ENCODE measurements at places on chromosomes 3 and 15.

DNA sequence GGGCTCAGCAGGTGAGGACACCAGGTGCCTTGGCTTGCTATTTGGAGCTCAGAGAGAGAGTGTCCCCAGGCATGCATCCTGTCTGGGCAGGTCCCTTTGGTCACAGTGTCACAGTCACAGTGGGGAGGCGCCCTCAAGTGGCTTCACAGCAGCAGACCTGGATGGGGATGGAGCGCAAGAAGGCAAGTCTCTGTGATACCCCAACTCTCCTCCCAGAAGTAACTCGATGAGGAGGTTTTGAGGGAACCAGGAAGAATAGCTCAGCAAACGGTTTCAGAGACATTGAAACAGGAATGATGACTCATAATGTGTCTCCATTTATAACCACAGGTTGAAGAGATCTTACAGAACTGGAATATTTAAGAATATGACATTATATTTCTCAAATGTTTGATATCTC, 66.5 kb upstream of the SH3GL3 start:
- peak; percentile 39 for DNase-seq

GRCh38 chr3:908839-909238, 184.0 kb upstream of the CNTN6 start:
- DNase-seq: peak; percentile 20

DNA sequence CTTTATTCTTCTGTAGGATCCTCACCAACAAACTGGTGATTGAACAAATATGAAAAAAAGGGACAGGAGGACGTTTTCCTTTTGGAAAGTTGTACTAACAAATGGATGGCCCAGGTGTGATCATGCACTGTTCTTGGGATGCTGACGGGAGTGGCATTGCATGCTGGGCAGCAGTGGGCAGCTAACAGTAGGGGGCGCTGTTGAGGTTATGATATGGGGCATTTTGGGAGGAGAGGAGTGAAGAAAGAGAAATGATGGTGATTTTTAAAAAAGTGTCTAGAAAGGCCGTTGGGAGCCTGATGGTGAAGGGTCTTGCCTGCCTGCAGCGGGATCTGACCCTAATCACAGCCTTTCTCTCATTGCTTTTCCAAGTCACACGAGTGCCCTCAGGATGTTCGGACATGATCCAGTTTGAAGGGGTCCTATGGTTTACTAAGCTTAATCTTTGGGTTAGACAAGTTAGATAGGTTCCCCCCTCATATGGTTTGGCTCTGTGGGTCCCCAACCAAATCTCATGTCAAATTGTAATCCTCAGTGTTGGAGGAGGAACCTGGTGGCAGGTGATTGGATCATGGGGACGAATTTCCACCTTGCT, 46.2 kb upstream of the PRTG start:
- DNase-seq: peak; percentile 58

GRCh38 chr3:8266730-8267131, 234.9 kb upstream of the LMCD1 start:
- DNase-seq: no peak

- DNase-seq: no peak
Measured at GRCh38 chr3:8767667-8768363, 1.6 kb downstream of the OXTR start.

DNA sequence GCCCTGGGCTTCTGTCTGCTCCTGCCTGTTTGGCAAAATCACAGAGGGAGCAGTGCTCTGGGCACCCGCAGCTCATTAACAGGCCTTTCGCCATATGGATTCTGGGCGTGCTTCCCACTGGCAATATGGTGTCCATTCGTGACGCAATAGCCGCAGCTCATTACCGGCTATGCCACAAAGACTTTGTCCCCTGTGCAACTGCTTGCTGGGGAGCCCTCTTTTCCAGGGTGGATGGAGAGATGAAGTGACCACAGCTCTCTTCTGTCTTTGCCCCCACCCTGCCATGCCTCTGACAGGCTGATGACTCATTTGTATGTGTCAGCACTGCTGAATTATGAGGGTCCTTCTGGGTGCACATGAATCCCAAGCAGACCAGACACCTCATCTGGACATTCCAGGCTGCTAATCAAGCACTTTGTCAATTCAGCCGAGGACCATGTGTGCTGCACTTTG, 214.3 kb upstream of the FEZF2 start:
- DNase-seq: no peak

GRCh38 chr3:123042413-123042812, 14.8 kb upstream of the SEMA5B start:
- no peak for DNase-seq

GRCh38 chr3:15685927-15686326, 84.4 kb downstream of the BTD start:
- no peak for DNase-seq

DNA sequence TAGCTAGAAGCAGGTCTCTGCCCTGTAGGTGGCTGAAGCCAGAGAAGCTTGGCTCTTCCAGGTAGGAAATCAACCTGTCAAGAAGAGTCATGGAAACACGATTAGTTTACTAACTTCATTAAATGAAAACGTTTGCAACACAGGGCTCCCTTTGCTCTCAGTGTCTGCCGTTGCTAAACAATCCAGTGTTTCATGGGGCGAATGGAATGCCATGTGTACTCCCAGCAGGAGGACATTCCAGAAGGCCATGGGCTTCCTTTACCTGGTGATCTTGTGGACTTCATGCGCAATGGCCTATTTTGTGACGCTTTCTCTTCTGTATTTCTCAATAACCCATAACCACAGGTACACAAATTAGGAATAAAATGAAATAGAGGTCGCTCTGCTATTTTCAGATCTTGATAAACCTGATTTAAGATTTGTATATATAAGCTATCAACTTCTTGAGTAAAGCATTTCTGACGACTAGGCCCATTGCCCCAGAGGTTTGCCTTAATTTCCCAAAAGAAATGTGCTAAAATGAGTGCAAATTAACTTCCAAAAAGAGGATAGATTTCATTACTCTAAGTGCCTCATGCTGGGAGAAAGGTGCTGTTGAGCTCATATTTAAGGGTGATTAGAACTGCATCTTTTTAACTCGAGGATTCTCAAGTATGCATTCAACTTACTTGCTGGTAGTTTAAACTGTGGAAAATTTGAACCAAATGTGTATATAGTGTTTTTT, 171.0 kb downstream of the EPHA3 start:
- no peak for DNase-seq

DNA sequence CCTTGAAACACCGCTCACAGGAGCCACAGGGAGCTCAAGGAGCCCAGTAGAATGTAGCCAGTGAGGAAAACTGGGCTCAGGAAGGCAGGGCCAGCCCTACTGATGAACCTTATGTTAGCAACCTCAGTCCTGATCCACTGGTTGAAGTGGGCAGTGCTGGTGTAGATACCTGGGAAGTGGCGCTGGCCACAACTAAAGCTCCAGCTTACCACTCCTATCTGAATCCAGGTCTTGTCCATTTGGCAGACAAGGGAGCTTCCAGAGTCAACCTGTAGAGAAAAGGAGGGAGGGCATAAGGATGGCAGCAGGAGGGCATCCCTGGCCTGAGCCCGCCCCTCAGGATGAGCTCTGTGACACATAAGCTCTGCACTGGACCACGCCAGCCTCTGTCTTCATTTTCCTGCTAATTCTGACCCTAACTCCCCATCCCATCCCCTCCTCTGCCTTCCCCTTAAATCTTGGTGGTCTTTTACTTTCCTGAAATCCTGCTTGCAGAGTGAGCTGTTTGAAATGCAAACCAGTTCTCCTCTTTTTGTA, 2.1 kb upstream of the PRSS50 start:
- DNase-seq: no peak

DNA sequence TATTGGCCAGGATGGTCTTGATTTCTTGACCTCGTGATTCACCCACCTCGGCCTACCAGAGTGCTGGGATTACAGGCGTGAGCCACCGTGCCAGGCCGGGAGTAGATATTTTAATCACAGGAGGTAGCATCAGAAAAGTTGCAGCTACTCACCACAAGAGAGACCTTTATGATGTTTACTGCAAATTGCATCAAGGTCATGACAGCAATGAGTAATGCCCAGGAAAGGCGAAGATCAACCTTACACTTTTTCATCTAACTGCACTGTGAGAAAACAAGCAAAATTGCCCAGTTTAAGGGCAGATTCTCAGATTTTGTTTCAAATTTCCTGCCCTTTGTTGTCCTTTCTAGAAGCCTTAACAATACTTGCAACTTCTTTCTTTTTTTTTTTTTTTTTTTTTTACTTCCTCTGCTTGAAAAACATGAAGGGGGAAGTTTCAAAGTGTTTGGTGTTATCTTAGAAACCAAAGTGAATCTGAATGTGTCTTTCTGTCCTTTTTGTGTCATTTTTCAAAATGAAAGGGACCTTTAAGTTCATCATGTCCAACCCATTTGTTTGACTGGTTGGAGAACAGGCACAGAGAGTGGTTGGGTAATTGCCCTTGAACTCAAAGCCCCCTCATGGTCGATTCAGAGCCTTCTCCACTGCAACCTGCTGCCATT, 25.0 kb downstream of the TGFBR2 start:
- DNase-seq: peak; percentile 77

GRCh38 chr3:3559786-3560185, 239.4 kb upstream of the LRRN1 start:
- no peak for DNase-seq

GRCh38 chr3:60754617-60755016, 496.6 kb downstream of the FHIT start:
- no peak for DNase-seq

- no peak for DNase-seq
Measured at GRCh38 chr3:140545756-140546155, 132.1 kb upstream of the TRIM42 start.

Measured in OCI-M1 (cell line).